ENCODE measurements at places on chromosomes 7 and 10.
A peak's percentile ranks its signal among the peaks of the same experiment; 100 is the strongest.

- no peak for DNase-seq
Measured at GRCh38 chr7:56079450-56080185, 13.1 kb downstream of the PHKG1 start.

DNA sequence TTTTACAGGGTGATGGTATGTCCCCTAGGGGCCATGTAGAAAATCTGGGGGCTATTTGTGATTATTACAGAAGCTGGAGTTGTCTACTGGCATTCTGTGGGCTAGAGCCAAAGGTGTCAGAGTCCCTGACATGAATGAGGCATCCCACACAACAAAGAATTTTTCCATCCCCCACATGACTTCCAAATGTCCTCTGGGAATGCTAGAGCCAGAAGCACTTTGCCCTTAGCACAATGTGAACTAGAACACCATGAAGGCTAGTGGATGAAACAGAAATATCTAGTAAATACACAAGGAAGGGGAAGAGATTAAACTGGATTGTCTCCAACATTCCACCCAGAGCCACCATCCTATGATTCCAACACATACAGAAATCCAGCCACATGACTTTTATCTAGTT lies 46.9 kb downstream of the FAM13C start:
- DNase-seq, result no peak

DNA sequence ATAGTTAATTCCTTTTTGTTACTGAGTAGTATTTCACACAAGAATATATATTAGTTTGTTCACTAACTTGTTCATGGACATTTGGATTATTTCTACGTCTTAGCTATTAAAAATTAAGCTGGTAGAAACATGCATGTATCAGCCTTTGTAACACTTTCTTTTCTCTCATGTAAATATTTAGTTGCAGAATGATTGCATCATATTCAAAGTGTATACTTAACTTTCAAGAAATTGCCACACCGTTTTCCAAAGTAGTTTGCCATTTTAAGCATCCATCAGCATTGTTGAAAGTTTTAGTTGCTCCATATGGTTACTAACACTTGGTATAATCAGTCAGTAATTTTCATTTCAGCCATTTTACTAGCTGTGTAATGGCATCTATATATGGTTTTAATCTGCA lies 666.9 kb downstream of the NXPH1 start:
- no peak for DNase-seq

- no peak for DNase-seq
Measured at GRCh38 chr10:104612571-104613205, 28.4 kb upstream of the SORCS3 start.

GRCh38 chr7:8105449-8106095 lies 137.0 kb downstream of the GLCCI1 start:
- DNase-seq, result no peak

- no peak for DNase-seq
Measured at GRCh38 chr7:82428186-82428961, 15.2 kb downstream of the CACNA2D1 start.

- DNase-seq, result no peak
Measured at GRCh38 chr7:116447966-116448839, 51.3 kb upstream of the CAV2 start.

GRCh38 chr10:113441220-113441619 lies 111.6 kb upstream of the HABP2 start:
- no peak for DNase-seq

DNA sequence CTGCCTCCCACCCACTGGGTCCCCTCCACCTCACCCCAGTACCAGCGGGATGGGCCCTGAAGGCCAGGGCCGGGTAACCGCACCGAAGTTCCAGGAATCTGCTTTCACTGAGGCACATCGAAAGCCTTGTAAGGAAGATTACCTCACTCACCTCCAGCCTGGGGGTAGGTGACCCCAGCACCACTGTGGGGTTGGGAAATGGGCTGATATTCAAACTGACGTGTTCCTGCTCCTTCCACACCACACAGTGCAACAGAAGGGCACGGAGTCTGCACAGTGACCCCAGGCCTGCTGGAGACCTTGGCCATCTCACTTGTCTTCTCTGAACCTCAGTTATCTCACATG lies 29.8 kb downstream of the NPS start:
- DNase-seq, result no peak

GRCh38 chr7:73715648-73716317 lies 3.7 kb downstream of the STX1A start:
- no peak for DNase-seq

GRCh38 chr10:133455611-133456031 lies 1.9 kb downstream of the SCART1 start:
- DNase-seq, result no peak

- DNase-seq, result no peak
Measured at GRCh38 chr10:75475460-75476182, 44.2 kb downstream of the LRMDA start.

DNA sequence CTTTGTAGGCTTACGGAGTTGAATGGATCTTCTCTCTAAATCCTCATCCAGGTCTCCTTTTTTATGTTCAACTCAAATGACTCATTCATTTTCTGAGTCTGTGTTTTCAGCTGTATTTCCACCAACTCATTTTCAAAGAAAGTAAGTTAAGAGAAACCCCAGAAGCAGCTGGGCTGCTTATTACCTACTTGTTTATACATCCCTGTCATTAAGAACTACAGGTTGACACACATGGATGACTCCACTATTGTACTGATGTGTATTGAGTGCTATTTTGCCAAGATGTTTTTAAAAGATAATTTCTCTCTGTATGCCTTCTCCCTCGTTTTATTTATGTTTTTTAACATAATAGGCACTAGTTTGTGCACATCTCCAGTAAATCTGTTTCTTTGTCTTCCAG lies 41.9 kb downstream of the DGKI start:
- DNase-seq, result no peak

- DNase-seq, result peak; percentile 46
Measured at GRCh38 chr10:102230861-102231356, 4.8 kb downstream of the ELOVL3 start.

DNA sequence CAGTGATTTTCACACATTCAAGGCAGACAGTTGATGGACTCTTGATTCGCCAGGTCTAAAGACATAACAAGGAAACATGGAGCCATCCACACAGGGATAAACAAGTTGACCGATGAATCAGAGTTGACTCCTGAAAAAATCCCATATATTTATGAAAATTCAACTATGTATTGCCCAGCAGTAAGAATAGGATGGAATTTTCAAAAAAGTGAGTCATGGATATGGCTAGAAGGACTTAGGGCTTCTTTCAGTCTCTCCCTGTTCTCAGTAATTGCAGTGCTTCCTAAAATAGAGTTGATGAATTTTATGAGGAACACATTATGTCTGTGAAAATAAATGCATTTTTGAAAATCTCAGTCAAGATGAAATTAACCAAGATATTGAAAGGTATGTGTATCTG lies 301.2 kb downstream of the PLXDC2 start:
- DNase-seq, result no peak

GRCh38 chr10:131983780-131984179 lies 2.1 kb upstream of the BNIP3 start:
- DNase-seq, result no peak

- DNase-seq, result no peak
Measured at GRCh38 chr7:28362812-28363211, 49.5 kb upstream of the CREB5 start.

DNA sequence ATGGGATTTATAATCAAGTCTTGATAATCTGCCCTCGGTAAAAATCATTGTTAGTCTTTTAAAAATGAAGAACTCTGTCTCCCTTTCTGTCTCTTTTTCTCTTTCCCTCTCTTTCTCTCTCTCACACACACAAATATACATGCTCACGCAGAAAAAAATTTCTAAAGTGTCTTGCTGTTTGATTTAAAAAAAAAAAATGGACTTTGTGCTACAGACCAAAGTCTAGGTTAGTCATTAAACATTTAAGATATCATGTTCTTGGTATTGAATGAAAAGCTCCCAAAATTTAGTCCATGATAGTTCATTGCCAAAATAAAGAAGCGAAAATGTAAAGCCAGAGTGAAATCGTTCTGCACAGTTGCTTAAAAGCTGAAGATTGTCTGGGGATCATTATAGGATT lies 665.8 kb downstream of the SORCS1 start:
- no peak for DNase-seq

- DNase-seq, result peak; percentile 61
Measured at GRCh38 chr10:6473901-6474370, 106.1 kb downstream of the PRKCQ start.

- DNase-seq, result no peak
Measured at GRCh38 chr7:33024189-33024757, 38.3 kb downstream of the NT5C3A start.

DNA sequence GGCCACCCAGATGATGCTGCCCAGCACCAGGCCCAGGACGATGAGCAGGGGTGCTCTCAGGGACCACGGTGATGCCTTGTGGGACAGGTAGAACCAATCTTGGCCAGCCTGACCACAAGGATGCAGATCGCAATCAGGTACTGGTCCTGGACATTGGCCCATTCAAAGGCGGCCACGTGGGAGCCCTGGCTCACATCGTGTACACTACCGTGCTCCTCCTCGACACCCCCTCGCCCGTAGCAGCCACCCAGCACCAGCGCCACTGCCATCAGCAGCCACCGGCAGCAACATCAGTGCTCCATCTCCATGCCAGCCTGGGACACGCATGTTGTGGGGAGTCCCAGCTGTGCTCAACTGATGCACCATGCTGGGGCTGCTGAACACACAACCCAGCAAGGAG lies 39.0 kb downstream of the AGAP6 start:
- no peak for DNase-seq

- DNase-seq, result no peak
Measured at GRCh38 chr7:49398746-49399145, 374.7 kb upstream of the VWC2 start.

DNA sequence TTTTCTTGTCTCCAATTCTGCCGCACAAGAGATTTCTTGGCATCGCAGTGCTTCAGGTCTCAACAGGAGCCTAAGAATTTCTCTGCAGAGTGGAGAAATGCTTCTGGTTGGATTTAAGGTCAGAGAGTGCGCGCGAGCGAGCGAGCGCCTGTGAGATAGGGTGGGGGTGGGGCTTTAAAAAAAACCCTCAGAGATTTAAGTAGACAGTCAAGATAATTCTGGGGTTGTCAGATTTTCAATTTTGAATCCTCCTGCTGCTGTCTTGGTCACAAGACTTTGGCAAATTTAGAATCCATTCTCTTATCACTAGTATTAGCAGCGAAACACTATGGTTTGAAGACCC lies 49.7 kb downstream of the CPEB3 start:
- DNase-seq, result no peak

DNA sequence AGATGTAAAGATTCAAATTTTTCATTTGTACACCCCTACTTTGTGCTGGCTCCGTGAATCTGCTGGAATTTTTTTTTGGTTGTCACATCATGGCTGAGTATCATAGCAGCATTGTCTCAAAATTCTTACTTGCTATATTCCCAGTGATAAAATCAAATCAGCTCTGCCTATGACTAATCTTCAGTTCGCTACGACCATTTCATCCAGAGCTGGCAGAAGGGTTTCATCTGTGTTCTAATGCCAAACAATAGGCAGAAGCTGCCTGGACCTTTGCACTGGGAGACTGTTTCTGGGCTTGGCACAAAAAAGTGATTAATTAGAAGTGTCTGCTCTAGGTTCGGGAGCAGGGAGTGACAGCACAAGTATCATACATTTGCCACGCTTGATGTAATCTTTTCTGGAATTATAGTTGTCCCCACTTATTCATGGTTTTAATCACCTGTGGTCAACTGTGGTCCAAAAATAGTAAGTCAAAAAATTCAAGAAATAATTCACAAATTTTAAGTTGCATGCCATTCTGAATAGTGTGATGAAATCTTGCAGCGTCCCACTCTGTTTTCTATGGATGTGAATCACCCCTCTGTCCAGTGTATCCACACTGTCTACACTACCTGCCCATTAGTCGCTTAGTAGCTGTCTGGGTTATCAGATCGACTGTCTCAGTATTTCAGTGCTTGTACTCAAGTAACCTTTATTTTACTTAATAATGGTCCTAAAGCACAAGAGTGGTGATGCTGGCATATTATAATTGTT lies 120.5 kb upstream of the IMMP2L start:
- DNase-seq, result no peak

- DNase-seq, result no peak
Measured at GRCh38 chr7:74039337-74039736, 11.4 kb downstream of the ELN start.

DNA sequence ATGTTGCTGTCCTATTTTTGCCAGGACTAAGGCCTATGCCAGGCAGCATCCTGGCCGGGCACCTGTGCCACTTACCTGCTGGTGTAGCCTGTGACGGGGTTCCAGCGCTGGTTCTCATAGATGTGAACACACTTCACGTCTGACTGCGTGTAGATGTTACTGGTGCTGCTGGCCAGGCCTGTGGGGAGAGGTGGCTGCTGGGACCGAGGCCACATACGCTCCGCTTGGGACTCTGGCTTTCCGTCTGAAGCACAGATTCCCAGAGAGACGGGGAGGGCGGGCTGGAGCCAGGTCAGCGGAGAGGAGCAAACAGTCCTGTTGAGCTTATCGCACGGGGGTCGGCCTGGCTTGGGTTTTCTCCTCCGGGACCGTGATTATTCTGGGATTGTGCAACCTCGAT lies 16.7 kb downstream of the BHLHA15 start:
- DNase-seq, result no peak

- DNase-seq, result no peak
Measured at GRCh38 chr10:68562661-68563570, 2.8 kb downstream of the TET1 start.

GRCh38 chr10:111114758-111115500 lies 38.1 kb downstream of the ADRA2A start:
- no peak for DNase-seq

- DNase-seq, result no peak
Measured at GRCh38 chr10:100730725-100731406, 14.5 kb upstream of the PAX2 start.

- DNase-seq, result no peak
Measured at GRCh38 chr7:47458057-47458456, 123.9 kb downstream of the TNS3 start.

DNA sequence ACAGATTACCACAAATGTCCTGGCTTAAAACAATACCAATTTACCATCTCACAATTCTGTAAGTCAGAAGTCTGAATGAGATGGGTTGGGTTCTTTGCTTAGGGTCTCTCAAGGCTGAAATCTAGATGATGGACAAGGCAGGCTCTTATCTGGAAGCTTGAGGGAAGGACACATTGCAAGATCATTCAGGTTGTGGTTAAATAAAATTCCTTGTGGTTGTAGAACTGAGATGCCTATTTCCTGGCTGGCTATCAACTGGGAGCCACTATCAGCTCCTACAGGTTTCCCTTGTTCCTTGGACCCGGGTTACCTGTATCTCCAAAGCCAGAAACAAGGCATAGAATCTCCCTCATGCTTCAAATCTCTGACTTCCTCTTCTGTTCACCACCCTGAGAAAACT lies 148.4 kb downstream of the MDFIC start:
- no peak for DNase-seq
